ENCODE measurements at places on chromosomes 6 and 20. TPM values are rescaled to one million over a fixed set of nuclear protein-coding genes. Genes with fewer than 3 reads are reported as not detected.

DNA sequence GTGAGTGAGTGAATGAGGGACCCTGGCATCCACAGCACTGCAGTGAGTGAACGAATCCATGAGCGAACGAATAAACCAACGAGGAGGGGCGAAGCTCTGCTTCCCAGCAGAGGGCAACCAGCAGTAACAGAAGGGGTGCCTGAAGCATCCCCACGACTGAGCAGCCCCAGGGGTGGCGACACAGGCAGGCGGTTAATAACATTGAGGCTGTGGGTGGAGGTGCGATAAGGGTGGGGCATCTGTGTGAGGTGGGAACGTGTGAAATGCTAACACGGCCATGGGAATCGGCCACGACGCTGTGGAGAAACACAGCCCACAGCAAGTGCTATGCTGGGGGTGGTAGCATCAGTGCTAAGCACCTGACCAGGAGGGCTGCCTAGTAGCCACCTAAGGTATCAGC is 75.9 kb downstream of the TAF4 start:
- DNase-seq, result no peak

The FAM184A gene
- total RNA-seq, result 4.8 TPM

GRCh38 chr6:90387826-90388225 is 91.2 kb upstream of the BACH2 start:
- DNase-seq, result no peak

- peak; percentile 2 for DNase-seq
Observed at GRCh38 chr20:6956574-6956973, 189.1 kb downstream of the BMP2 start.

DNA sequence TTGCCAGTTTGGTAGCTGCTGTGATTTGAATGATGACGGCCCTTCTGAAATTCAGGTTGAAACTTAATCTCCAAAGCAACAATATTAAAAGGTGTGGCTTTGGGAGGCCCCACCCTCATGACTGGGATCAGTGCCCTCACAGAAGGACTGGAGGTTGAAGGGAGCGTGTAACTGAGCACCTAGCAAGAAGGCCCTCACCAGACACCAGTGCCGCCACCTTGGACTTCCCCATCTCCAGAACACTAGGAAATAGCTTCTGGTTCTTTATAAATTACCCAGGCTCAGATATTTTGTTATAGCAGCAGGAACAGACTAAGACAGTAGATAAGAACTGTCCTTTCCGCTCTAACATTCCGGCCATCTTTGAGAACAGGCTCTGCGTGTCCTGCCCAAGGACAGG is 243.1 kb downstream of the DLL1 start:
- no peak for DNase-seq
